ENCODE measurements at places on chromosomes 4 and X.

DNA sequence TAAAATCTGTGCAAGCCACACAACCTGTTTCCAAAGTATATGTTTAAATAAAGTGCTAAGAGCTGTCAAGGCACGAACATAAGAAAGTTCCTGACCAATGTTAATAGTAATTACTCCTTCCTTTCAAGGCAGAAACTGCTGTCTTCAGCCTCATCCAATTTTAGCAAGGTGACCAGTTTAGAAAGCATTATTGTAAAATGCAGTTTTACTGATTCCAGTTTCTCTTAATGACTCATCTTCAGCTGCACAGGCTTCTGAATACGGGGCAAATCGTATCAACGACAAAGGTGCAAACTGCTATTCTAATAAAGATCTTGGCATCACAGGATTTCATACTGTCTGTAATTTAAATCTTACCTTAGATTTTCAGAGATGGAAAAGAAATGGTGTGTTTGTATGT lies 87.5 kb downstream of the PPP3CA start:
- no peak for DNase-seq

DNA sequence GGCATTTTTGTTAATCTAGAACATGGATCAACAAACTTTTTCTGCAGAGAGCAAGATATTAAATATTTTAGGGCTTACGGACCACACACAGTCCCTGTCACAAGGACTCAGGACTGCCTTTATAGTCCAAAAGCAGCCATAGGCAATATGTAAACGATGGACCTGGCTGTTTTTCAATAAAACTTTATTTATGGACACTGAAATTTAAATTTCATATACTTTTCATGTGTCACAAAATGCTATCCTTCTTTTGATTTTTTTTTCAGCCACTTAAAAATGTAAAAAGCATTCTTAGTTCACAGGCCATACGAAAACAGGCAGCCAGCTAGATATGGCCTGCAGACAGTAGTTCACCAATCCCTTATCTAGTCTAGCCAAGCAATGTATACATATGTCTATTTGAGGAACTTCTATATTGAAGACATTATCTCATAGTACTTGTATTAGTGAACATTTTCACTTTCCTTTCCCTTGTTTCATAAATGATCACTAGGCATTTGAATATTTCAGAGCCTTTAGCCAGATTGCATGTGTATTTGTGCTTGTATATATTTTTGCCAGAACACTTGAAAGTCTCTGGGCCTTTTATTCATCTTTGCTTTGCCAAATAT lies 350.9 kb downstream of the RPA4 start:
- DNase-seq: no peak

- no peak for DNase-seq
These were observed 8.7 kb upstream of the TECRL start for GRCh38 chr4:64417974-64418373.

DNA sequence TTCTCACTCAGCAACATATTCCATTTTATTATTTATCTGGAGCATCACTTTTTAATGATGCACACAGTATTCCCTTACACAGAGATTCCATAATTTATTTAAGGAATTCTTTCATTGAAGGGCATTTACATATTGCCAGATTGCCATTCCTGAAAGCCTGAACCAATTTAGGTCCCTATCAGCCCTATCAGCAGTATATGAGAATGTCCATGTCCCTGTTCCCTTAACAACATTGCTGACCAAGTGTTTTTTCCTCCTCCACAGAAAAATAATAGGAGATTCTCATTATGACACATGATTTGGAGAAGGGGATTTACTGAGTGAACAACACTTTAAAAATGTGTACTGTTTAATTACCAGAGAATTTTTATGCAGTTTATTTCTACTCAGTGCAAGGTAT lies 90.1 kb upstream of the PHOX2B start:
- no peak for DNase-seq

- DNase-seq: no peak
These were observed 179.0 kb downstream of the DHX15 start for GRCh38 chr4:24405341-24405740.

GRCh38 chrX:2608638-2609430 lies 82.3 kb upstream of the CD99 start:
- peak; percentile 79 for DNase-seq

- no peak for DNase-seq
These were observed 18.5 kb downstream of the UVSSA start for GRCh38 chr4:1365271-1366178.

- peak; percentile 14 for DNase-seq
These were observed 278 bp downstream of the RELL1 start for GRCh38 chr4:37685823-37686372.

DNA sequence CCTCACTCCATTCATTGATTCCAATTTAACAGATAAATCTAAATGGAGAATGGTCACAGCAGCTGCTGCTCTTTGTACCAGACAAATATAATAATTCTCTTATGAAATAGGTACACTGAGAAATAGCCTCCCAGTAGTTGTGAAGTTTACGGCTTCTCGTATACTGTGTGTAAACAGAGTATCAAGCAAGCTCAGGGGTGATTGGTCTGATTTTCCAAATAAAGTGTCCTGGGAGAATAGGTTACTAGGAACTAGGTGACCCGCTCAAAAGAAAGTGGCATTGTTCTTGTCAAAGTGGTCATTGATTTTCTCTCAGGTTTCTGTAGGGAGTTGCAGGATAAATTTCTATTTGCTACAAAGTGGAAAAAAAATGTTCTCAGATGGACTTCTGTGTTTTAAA lies 838.2 kb downstream of the RAPGEF2 start:
- DNase-seq: no peak

DNA sequence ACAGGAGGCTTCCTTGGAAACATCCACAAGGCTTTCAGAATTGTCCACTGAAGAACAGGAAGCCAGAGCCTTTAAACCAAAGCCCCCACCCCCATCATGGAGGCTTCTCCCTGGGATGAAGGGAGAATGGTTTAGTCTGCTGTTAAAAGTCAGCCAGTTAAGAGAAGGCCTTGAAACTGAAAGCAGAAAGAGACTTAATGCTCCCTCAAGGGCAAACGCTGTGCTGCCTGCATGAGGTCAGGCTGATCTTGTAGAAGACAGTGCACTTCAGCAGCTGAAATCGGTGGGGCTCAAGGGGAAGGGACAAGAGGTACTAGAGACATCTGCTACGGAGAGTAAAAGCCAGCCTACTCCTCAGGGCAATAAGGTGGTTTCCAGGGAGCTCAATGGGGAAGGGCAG lies 69.0 kb downstream of the HPRT1 start:
- no peak for DNase-seq

DNA sequence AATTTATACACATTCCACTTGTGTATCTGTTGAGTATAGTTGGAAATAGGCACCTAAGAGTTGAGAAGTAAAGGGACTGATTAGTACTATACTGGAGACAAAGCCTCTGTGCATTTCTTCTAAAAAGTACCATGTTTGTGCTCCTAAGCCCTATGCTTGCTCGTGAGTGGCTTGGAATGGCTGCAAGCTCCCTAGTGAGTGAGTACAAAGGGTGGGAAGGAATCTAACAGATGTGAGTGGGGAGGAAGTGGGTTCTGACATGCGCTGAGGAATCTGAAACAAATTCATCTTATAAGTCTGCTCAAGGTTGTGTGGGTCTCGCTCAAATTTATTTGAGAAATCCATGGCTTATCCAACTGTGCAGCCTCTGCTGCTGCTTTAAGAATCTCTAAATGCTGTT lies 13.3 kb downstream of the SPCS3 start:
- DNase-seq: no peak

DNA sequence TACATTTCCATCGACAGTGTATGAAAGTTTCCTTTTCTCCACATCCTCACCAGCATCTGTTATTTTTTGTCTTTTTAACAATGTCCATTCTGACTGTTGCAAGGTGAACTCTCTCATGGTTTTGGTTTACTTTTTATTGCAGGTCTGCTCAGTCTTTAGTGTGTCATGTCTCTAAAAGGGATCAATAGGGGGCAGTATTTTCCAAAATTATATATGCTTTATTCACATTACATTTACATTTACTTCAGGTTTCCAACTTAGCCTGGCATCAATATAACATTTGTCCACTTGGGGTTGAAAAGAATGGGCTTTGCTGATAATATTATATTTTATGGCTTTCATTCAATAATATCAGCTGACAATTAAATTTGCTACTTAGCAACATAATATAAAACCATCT lies 265.0 kb upstream of the SLITRK2 start:
- no peak for DNase-seq

GRCh38 chr4:151004222-151004621 lies 10.9 kb downstream of the LRBA start:
- no peak for DNase-seq

DNA sequence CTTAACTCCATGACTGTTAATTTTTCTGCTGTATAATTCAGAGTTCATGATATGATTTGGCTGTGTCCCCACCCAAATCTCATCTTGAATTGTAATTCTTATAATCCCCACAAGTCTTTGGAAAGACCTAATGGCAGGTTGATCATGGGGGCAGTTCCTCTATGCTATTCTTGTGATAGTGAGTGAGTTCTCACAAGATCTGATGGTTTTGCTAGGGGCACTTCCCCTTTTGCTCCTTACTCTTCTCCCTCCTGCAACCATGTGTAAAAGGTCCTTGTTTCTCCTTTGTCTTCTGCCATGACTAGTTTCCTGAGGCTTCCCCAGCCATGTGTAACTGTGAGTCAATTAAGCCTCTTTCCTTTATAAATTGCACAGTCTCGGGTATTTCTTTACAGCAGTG lies 1751.9 kb downstream of the ARAP2 start:
- DNase-seq: no peak

GRCh38 chr4:153131596-153131995 lies 72.6 kb upstream of the TRIM2 start:
- no peak for DNase-seq

- no peak for DNase-seq
These were observed 252.5 kb upstream of the CASK start for GRCh38 chrX:42175843-42176242.

GRCh38 chrX:101450961-101451360 lies 34.3 kb upstream of the ARMCX4 start:
- DNase-seq: no peak

DNA sequence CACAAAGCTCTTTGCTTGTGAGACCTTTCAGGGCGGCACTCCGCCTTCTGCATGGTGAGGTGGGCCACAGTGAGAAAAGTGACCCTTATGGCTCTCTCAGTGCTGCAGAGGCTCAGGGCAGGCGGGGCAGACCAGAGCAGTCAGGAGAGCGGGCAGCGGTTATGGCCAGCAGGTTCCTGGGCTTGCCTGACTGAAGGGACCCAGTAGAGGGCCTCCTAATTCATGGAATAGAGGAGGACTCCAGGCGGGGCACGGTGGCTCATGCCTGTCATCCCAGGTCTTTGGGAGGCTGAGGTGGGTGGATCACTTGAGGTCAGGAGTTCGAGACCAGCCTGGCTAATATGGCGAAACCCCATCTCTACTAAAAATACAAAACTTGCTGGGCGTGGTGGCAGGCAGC lies 91.4 kb downstream of the CLNK start:
- no peak for DNase-seq

- DNase-seq: no peak
These were observed 22.8 kb downstream of the ELOVL6 start for GRCh38 chr4:110175634-110176033.

- DNase-seq: no peak
These were observed 132.7 kb downstream of the TMEM164 start for GRCh38 chrX:110135618-110136017.

GRCh38 chrX:39936886-39937770 lies 160.6 kb downstream of the BCOR start:
- DNase-seq: no peak

GRCh38 chr4:145681956-145682355 lies 2.0 kb downstream of the C4orf51 start:
- DNase-seq: no peak

DNA sequence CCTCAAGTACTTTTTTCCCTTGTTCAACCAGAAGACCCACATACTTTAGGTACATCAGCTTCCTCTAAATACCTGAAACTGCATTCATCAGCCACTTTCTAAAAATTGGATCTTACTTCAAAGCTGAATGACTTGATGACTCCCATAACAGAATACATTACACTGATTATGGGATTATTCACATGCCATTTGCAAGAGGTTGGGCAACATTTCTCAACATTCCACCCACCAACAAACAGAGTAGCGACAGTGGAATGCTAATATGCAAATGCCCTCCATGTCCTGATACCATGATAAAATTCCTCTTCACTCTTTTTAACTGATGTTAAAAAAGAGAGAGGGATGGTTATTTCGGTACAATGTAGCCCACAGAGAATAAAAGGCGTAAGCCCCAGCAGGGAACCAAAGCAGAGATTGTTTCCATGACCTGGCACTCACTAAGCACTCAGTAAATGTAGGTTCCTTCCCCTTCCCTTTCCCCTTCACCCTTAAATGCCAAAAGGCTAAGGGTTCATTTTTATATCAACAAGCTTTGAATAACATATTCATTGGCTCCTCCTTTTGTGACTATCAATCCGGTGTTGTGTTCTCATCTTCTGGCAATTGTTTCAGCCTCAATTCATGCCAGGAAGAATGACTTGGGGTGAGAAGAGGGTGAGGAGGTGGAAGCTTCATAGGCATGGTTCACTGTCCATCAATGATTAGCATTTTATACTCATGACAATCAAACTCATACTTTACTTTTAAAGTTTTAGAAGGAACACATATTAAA lies 317.2 kb downstream of the DHX15 start:
- DNase-seq: no peak

DNA sequence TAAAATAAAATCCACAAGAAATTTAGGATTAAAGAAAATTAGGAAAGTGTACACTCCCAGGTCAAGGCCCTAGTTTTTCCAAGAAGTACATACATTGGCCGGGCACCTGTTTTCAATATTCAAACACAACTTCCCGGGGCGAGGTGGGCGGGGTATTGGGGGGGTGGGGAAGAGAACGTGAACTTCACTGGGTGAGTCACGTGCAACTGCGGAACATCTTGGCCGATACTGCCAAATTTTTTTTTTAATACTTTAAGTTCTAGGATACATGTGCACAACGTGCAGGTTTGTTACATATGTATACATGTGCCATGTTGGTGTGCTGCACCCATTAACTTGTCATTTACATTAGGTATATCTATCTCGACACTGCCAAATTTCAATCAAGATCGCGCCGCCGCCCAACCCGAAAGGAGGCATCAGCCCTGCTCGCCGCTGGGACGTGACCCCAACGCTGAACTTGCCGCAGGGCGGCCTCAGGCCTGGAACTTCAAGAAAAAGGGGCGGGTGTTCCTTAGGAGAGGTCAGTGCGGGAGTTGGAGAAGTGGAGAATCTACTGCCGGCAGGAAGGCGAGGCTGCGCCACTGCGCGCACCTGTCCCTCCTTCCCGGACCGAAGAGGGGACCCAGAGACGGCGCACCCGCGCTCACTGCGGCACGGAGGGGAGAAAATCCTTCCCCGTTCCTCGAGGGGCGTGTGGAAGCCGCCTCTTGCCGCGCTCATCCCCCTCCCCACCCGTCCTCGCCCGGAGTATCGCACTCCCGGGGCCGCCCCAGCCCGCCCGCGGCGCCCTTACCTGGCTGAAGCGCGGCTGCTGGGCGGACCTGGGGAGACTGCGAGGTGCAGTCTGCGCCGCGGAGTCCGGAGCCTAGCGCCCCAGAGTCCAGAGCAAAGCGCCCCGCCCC lies at the start of gene TEC:
Gene TEC (minus strand): TSS at position 883 of the 905 bp plus-strand sequence. CDS start 41,224 bp downstream, outside the sequence.
- DNase-seq: peak; percentile 6

DNA sequence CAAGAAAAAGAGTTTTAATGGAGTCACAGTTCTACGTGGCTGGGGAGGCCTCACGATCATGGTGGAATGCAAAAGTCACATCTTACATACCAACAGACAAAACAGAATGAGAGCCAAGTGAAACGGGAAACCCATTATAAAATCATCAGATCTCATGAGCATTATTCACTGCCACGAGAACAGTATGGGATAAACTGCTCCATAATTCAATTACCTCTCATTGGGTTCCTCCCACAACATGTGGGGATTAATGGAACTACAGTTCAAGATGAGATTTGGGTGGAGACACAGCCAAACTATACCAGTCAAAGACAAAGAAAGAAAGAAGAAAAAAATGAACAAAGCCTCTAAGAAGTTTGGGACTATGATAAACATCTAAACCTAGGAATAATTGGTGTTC lies 158.9 kb downstream of the GC start:
- DNase-seq: no peak

Data from stimulated activated CD4-positive, alpha-beta T cell treated with anti-CD3 and anti-CD28 coated beads, Interleukin-1b, Interleukin-23, amount 100 ng/mL, for 1 hour (primary cell).